ENCODE measurements at places on chromosomes 11 and 22.

DNA sequence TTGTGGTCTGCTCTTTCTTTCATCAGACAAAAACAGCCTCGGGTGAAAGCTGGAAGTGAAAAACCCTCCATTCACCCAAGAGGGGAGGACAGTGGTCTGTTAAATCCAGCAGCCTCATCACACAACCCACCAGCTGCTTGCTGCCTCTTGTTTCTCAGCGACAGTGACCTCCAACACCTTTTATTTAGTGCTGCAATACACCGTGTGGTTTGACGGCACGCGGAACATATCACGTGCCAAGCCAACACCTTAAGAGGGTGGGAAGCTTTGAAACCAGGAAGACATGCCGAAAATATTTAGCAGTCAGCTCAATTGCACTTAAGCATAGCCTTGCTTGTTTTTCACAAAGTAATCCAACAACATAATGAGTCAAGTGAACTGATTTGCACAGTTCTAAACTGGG, 39.8 kb upstream of the POGLUT3 start:
- no peak for DNase-seq

GRCh38 chr11:19275496-19275895, 34.8 kb upstream of the E2F8 start:
- no peak for DNase-seq

DNA sequence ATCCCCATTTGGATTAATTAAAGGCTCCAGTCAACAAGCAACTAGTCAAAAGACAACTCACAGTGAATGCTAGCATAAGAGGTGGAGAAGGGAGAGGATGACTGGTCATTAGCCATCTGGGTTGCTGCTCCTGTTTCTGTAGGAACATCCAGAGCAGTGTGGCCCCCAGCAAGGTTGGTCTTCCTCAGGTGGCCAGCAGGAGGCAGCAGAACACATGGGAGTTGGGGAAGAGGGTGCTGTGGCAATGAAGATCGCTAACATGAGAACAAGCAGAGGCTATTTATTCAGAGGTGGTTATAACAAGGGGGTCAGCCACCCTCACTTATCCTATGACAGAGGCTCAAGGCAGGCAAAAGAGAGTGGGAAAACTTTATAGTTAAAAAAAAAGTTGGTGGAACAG, 21.3 kb downstream of the IZUMO1R start:
- no peak for DNase-seq

GRCh38 chr11:7869467-7869866, 61.6 kb downstream of the OR10A6 start:
- DNase-seq: no peak

- DNase-seq: no peak
Observed at GRCh38 chr22:43888740-43889139, 3.1 kb downstream of the PNPLA5 start.

- peak; percentile 52 for DNase-seq
Observed at GRCh38 chr22:41092847-41093411, 537 bp downstream of the EP300 start.

DNA sequence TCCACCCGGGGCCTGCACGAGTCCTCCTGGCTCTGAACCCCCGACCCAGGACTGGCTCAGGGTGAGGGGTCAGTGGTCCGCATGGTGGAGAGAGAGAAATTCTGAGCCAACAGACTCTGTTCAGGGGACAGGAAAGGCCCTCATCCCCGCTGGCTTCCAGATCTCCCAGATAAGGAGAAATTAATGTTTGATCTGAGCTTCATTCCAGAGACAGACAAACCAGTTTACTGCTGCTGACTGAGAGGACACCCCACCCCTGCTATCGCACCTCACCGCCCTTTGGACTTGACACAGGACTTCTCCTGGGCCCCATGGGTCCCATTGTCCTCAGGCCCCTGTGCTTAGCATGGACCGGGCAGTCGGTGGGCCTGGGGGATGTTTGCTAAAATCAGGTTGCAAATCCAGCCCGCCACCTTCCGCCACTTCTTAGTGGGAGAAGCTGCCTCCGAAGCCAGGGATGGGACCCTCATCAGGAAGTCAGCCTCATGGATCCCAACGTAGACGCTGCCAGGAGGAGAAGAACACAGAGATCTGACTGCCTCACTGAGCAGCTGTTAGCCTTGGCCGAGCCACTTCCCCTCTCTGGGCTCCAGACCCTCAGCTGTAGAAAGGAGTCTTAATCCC, 11.2 kb upstream of the UPK3A start:
- DNase-seq: no peak

- DNase-seq: no peak
Observed at GRCh38 chr11:75158696-75159150, 7.8 kb downstream of the SLCO2B1 start.

DNA sequence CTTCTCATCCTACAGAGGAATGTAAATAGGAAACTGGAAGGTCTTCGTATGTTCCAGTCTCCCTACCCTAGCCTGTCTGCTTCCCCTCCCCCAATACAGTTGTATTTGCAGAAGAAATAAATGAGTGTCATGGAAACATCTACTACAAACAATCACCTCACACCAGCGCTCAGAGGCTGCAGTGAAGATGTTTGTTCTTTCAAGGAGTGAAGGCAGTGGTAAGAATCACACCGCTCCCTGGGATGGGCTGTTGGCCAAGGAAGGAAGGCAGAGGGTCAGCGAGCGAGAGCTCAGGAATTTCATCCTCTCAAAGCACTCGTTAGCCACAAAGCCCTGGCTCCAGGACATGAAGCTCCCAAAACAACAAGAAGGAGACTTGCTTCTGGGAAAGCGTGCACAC, 1.1 kb upstream of the IGSF9B start:
- DNase-seq: no peak

GRCh38 chr22:24751518-24751917, 23.0 kb downstream of the PIWIL3 start:
- DNase-seq: no peak

GRCh38 chr11:35040221-35040942, 98.6 kb upstream of the CD44 start:
- no peak for DNase-seq

GRCh38 chr11:110801328-110801727, 89.1 kb upstream of the ARHGAP20 start:
- DNase-seq: peak; percentile 35

GRCh38 chr22:20319041-20319744, 667 bp downstream of the DGCR6L start:
- DNase-seq: peak; percentile 21

GRCh38 chr22:19641983-19642451, 72.3 kb upstream of the SEPTIN5 start:
- DNase-seq: no peak

DNA sequence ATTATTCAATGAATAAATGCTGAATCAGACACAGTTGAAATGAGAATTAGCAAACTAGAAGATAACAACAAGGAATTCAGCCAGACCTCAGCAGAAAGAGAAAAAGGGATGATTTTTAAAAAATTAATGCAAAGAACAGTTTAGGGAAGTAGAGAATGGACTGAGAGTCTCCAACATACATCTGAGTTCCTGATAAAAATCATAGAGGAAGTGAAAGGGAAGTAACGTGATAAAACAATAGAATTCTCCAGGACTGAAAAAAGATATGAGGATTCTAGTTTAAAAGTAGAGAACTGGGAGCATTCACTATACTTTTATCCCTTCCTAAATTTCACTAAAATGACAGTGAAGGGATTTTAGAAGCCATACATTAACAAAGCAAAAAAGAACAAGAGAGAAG, 592.0 kb downstream of the SOX6 start:
- DNase-seq: no peak

- DNase-seq: no peak
Observed at GRCh38 chr22:48263791-48264351, 1501.4 kb downstream of the TBC1D22A start.

GRCh38 chr11:69257838-69258658, 35.9 kb upstream of the MYEOV start:
- DNase-seq: no peak

DNA sequence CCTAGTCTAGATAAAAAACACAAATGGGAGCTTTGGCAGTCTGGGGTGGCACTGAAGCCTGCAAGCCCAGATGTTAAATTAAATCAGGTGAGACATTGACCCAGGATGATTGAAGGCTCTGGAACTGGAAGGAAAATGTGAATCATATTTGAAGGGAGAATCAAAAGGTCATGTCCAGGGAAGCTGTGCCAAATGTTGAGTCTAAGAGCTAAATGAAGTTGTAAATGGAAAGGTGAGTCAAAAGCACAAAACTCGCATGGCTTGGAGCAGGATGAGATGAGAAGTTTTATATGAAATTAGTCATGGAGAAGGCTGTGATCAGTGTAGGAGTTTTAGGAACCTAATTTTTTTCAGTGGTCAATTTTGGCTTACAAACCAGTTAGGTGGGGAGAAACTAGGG, 301.1 kb downstream of the BLID start:
- no peak for DNase-seq

Data from adrenal gland (tissue), 19 donors.